ENCODE measurements at places on chromosomes 16 and 17.

DNA sequence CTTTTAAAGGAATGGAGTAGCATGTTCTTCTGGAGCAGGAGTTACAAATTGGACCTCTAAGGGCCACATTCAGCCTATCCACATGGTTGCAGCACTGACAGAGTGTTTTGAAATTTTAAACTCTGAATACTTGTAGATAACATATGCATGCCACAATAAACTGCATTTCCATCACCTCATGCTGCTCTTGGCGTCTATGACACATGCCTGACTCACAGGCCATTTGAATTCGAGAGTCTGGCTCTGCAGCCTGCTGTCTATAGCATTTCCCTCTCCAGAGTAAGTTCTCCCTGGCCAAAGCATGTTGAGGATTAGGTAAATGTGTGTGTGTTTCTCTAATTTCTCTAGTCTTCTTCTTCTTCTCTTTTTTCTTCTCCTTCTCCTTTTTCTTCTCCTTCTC, 28.7 kb upstream of the MYOCD start:
- no peak for DNase-seq

- no peak for DNase-seq
Observed at GRCh38 chr17:79024901-79025737, 1.1 kb downstream of the C1QTNF1 start.

- DNase-seq: no peak
Observed at GRCh38 chr17:10857976-10858375, 20.1 kb upstream of the PIRT start.

DNA sequence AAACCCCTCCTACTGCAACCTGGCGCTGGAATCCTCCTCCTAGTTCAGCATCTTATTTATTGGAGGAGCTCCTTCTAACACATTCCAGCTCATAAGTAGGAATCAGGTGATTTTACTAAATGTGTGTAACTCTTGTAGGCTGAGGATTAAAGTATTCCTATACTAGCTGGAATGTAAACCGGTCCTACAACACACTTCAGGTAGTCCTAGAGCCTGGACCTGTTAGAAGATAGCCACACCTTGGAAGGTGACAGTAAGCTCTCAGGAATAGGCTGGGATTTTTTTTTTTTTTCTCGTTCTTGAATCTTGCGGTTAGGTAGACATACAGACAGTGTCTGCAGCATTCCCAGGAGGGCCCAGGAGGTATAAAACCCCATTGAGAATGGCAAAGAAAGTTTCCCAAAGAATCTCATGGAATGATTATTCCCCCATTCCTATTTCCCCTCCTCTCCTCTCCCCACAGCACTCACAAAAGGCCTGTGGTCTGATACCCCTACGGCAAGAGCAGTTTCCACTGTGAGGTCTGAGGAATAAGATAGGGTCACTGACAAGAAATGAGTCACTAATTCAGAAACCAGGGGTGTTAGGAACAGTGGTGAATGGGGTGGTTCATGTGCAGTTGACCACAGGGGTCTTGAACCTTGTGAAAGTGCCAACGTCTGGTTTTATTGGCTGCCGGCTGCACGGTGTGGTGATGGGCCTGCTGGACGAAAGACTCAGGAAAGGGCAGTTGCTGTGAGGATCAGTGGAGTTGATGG, 267.1 kb downstream of the UTP18 start:
- no peak for DNase-seq

- no peak for DNase-seq
Observed at GRCh38 chr16:70253291-70254106, 1.8 kb upstream of the EXOSC6 start.

GRCh38 chr16:76913046-76913445, 277.9 kb upstream of the MON1B start:
- no peak for DNase-seq

DNA sequence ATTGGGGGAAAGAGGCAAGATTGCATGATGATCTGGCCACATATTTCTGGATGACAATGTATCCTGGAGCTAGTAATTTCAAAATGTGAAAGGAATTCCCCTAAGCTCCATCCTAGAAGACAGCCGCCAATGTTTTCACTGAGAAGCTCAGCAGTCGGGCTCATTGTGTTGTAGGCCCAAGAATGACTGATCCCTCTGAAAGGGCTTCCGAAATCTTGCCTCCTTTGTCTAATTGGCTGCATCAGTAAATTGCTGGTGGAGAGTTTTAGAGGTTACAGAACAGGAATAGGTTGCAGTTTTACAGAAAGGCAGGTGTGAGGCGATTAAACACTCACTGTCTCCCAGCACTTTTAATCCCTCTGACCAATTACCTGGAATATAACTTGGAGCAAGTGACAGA, 464.1 kb upstream of the SALL1 start:
- DNase-seq: no peak

GRCh38 chr16:49466529-49466831, 92.9 kb downstream of the C16orf78 start:
- no peak for DNase-seq

- DNase-seq: peak; percentile 65
Observed at GRCh38 chr17:74737299-74738050, 419 bp downstream of the RAB37 start.

- DNase-seq: no peak
Observed at GRCh38 chr17:13702266-13702665, 100.5 kb upstream of the HS3ST3A1 start.

GRCh38 chr16:87223656-87224248, 93.4 kb downstream of the C16orf95 start:
- DNase-seq: no peak

GRCh38 chr16:28308794-28309584, 16.7 kb downstream of the SBK1 start:
- DNase-seq: no peak

GRCh38 chr17:27985736-27986399, 56.6 kb upstream of the NLK start:
- no peak for DNase-seq

GRCh38 chr16:16036359-16036792, 87.0 kb downstream of the ABCC1 start:
- DNase-seq: no peak

- DNase-seq: no peak
Observed at GRCh38 chr17:58375811-58376210, 23.8 kb upstream of the SUPT4H1 start.

- DNase-seq: no peak
Observed at GRCh38 chr17:79948945-79949655, 86.6 kb downstream of the TBC1D16 start.

DNA sequence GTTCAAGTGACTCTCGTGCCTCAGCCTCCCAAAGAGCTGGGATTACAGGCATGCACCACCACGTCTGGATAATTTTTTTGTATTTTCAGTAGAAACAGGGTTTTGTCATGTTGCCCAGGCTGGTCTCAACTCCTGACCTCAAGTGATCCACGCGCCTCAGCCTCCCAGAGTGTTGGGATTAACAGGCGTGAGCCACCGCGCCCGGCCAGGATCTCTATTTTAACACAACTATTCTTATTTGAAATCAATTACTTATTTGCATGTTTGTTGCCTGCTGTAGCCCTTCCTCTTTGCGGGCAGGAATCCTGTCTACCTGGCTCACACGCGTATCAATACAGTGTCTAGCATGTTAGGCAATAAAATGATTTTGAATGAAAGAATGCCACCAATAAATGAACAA, 818 bp upstream of the CNEP1R1 start:
- no peak for DNase-seq

GRCh38 chr17:76738468-76738850, 540 bp downstream of the MFSD11 start:
- no peak for DNase-seq

GRCh38 chr17:10875984-10876555, 38.2 kb upstream of the PIRT start:
- no peak for DNase-seq

DNA sequence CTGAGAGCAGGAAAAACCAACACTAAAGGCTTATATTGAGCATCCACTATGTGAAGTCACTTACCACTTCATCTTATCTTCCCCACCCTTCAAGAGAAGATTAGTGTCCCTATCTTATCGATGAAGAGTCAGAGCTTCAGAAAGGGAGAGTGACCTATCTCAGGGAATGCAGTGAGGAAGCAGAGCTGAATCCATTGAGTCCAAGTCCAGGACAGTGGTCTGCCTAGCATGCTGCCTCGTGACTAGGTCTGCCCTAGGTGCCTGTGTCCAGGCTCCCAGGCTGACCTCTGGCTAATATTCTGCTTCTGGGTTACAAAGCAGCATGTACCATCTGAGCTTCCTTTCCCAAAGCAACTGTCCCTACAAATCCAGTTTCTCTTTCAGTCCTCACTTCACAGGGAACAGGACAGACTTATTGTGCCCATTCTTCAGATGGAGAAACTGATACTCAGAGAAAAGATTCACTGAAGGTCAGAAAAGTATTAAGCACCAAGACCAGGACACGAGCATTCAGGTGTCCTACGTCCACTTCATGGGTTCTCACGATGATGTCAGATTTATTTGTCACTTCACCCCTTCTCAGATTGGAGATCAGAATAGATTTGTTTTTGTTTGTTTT, 13.3 kb upstream of the FZD2 start:
- no peak for DNase-seq

- peak; percentile 67 for DNase-seq
Observed at GRCh38 chr16:1825864-1826690, 548 bp downstream of the HAGH start.

GRCh38 chr16:2895813-2896212, 12.8 kb downstream of the FLYWCH2 start:
- DNase-seq: no peak

GRCh38 chr17:17732444-17732843, 51.2 kb downstream of the RAI1 start:
- no peak for DNase-seq

DNA sequence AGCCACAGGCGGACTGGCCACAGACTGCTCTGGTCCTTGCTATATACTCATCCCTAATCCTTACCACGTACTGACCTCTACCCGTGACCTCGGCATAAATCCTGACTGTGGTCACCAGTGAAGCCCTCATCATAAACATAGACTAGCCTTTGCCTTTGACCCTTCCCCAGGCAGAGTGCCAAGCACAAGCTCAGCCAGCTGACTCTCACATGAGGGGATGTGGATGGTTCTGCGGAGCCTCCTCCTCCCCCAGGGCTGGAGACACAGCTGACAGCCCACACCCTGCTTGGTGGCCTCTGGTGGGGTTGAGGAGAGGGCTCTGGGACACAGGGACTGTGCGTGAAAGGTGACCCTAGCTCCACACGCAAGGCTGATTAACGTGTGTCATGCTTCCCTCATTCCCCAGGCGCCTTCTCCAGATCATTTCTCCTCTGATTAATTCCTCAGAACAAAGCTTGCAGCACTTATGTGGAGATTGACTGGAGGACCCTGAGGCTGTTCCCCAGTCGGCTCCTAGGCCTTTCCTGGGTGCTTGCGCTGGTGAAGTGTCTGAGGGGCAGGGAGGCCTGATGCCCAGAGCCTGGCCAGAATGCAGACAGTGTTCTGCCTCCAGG, 241.5 kb upstream of the NLRP1 start:
- no peak for DNase-seq

- peak; percentile 9 for DNase-seq
Observed at GRCh38 chr16:57266531-57267260, 17.8 kb downstream of the PLLP start.

GRCh38 chr16:73287859-73288405, 240.0 kb upstream of the ZFHX3 start:
- no peak for DNase-seq

DNA sequence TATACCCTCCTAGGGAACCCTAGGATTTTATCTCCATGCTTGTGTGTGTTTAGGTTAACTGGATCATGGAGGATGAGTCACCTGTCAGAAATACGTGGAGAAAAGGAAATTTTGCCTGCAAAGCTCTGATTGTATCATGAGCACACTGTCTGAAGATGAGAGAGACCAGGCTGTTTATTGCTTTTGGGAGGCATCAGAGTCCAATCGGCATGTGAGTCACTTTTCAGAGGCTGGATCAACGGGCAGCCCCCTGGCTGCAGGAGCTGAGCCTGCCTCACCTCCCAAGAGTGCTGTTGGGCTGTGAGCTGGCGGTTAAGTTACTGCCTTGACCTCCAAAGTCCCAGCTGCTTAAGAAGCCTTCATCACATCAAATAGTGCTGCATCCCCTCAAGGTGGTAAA, 41.5 kb upstream of the MED9 start:
- no peak for DNase-seq

GRCh38 chr17:66098040-66098439, 93.9 kb downstream of the CEP112 start:
- DNase-seq: no peak

DNA sequence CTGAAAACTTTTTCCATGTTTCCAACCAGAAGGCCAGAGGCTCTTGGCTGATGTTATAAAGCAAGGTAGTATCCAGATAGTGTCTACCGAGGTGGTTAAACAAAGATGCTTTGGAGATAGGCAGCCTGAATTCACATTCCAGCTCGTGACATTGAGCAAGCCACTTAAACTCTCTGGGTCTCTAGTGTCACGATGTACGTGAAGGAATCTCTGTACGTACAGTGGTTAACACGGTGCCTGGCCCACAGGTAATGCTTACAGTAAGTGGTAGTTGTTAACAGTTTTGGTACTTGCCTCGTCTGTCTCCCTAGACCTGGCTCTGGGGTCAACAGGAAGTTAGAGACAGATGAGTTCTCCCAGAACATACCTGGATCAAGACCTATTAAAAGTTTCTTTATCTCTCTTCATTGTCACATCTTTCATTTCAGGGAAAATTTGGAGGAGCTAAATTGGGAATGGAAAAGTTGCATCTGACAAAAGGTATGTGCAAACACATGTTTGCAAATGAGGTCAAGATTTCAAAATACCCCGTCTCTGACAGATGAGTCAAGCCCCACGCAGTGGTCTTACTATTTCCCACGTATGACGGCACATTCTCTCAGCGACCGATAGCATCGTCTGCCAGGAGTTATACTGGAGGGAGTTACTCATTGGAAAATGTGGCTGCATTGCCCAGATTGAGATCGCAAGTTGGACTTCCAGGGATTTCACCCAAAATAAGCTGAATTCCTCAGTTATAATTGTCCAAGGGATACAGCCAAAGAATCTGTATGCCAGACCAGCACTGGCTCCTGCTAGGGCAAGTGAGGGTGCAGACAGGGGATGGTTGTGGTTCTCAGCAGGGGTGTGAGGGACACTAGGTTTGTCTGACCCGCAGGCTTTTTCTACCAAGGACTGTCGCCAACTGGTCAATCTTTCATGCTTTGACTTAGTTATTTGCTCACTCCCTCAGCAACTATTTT, 18.9 kb upstream of the MYH10 start:
- no peak for DNase-seq

GRCh38 chr16:81537721-81538561, 93.3 kb downstream of the CMIP start:
- DNase-seq: no peak

DNA sequence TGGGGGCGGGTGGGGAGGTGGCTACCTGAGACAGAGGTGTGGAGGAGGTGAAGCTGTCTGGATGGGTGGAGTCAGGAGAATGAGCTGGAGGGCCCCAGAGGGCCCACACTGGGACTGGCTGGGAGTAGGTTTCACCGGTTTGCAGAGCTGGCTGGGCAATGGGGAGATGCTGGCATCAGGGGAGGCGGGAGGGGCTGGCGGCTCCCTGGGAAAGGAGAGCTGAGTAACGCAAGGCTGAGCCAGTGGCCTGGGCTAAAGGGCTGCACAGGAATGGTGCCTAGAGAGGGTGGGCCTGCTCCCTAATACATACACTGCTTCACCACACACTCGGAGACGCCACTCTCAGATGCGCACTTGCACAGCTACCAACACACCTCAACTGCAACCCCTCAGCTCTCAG, 12.4 kb downstream of the P3H4 start:
- no peak for DNase-seq

- no peak for DNase-seq
Observed at GRCh38 chr17:65515959-65516948, 45.2 kb downstream of the AXIN2 start.
